ENCODE measurements at places on chromosomes 1 and 21.

- no peak for DNase-seq
Observed at GRCh38 chr1:53295295-53295694, 32.6 kb downstream of the LRP8 start.

GRCh38 chr1:244672946-244673682 lies 20.2 kb downstream of the DESI2 start:
- DNase-seq, result no peak

GRCh38 chr1:247656221-247656875 lies 23.2 kb downstream of the OR13G1 start:
- DNase-seq, result no peak

- no peak for DNase-seq
Observed at GRCh38 chr1:200226969-200227303, 182.9 kb downstream of the ZNF281 start.

- DNase-seq, result no peak
Observed at GRCh38 chr21:39078322-39079065, 104.8 kb downstream of the PSMG1 start.

DNA sequence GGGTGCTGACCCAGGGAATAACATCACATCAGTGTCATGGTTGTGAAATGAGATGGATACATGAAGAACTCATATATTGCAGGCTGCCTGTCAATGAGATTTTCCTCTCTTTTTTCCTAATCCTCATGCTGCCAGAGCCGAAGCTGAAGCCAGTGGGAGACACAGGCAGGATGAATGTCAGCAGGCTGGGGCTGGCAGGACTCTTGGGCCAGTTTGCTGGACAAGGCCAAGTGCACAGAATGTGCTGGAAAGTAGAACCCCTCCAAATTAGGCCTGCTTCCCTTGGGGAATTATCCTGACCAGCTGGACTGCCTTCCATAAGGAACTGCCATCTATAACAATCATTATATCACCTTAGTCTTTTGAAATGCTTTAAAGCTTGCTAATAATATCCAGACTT lies 31.4 kb downstream of the SLC44A3 start:
- DNase-seq, result no peak

DNA sequence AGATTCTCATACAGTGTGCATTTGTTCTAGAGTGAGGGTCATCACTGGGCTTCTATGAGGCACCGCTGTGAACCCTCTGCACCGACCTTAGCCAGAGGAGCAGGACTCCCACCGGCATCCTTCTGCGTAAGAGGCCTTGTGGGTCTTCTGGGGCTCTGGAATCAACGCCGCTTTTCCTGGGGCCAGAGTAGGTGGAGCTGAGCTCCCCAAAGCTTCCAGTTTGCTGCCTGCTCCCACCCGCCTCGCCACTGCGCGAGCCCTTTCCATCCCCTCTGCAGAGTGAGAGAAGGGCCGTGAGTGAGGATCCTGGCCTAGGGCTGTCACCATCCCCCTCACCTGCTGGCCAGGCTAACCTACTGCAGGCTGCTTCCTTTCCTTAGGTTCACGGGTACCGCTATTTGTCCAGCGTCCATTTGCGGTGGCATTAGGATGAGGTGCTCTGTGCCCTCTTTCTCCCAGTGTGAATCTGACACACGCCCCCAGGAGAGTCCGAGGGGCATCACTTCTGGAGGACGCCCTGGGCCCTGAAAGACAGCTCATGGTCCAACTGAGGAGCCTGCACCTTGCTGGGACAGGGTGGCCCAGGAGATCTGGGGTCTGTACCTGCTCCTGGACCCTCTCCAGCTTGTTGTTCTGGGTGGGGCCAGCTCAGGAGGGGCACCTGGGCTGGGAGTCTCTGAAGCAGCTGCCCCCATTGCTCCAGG lies 36.2 kb downstream of the UMODL1 start:
- no peak for DNase-seq

DNA sequence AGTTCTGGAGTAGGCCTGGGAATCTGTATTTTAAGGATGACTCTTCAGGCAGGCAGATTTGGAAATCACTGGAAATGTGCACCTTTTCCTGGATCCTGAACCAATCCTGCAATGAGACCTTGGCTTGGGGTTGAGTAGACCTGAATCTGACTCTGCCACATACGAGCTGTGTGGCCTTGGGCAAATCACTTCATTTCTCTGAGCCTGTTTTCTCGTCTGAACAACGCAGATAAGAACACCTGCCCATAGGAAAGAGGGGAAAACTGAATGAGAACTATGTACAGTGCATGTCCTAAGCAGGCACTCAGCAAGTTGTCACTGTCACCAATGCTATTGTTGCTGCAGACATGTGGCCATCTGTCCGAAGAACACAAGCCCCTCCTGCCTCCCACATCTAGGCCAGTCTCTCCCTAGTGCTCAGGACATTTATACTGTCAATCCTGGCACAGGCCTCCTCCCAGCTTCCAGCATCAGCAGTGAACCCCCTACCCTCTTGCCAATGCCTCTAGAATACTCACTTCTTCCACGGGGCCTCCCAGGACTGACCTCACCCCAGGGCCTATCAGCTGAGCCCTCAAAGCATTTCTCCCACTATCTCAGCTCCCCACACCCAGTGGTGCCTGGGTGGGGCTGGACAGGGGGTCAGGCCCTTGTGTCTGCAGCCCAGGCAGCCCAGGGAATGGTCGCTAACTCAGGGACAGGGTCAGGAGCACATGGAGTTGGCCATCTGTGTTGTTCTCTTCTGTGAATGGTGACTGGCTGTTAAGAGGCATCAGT lies 88.8 kb upstream of the ZBTB40 start:
- no peak for DNase-seq

GRCh38 chr1:167776616-167777268 lies 55.0 kb downstream of the MPZL1 start:
- no peak for DNase-seq

DNA sequence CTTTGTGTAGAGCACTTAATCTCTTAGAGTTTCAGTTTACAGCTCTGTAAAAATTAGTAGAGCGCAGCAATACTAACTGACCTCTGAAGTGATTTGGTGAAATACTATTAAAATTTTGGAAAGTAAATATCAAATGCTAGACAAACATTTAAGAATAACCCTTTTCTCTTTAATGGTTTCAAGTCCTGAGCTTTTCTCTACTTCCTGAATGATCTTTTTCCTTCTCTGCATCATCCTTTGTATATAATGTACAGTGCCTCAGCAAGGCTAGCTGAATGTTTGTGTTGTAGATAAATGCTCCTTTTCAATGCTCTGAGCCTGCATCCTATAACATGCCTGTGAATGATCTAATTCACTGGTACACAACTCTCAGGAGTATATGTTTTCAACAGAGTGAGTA lies 272.9 kb downstream of the ADGRL2 start:
- DNase-seq, result no peak

DNA sequence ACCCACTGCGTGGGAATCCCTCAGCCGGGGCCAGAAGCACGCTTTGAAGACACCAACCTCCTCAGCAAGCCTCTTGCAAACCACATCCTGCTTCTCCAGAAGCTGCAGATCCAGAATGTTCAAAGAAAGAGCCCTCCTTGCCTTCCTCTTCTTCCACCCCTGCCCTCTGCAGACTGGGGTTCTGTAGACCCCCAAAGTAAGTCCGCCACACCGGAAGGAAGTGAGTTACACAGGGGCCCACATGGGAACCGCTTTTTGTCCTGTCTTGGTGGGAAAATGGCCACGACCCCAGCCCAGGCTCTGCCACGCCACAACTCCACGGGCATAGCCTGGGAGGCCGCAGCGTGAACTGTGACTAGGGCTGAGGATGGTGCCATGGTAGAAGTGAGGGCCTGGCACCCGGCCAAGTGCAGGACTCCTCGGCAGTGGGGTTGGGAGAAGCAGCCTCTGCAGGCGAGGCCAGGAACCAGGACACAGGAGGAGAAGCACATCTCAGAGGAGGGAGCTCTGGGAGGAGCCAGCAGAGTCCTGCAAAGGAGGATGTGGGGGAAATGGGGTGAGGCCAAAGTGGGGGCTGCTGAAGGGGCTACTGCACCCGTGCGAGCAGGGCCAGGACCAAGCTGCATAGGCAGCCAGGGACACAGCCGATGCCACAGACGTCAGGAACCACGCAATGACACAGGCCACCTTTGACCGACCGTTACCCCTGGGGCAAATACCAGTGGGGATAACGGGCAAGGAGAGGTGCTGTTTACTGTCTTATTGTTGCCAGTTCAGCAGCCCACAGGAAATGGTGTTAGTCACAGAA lies 30.9 kb downstream of the PDE9A start:
- peak; percentile 12 for DNase-seq

DNA sequence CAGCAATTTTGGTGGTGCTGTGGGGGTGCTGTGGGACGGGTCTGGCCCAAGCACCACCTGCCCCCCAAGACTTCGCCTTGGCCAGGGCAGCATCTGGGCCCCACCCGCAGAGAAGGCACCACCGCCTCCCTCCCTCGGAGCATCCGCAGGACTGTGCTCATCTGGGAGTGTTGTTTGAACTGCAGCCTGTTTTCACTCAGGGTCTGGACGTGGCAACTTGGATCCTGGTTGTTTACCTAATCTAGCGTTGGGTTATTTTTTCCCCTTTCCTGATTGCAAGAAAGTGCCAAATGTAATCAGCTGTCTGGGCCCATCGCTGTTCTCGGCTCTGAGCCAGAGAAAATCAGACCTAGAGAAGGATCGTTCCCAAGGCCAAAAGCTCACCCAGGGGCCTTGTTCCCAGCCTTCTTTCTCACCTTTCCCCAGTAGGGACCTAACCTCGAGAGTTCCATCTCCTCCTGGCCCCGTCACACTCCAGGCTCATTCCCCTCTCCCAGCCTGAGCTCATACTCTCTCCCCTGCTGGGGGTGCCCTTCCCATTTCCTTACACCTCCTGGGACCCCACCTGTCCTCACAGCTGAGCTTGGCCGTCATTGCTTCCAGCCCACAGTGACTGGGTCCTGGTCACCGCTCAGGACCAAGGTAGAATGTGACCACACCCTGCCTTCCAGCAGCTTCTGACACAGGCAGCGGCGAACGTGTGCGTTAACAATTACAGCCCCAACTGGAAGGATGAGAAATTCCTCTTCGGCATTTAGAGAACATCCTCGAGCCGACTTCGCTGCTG lies 72.0 kb upstream of the FAM20B start:
- no peak for DNase-seq
